Neural progenitor cell (in vitro differentiated cells): ENCODE measurements at places on chromosomes 6 and 20. TPM values are rescaled to one million over a fixed set of nuclear protein-coding genes. Genes with fewer than 3 reads are reported as not detected.

GRCh38 chr6:131450861-131451260, 122.2 kb upstream of the ARG1 start:
- H3K27ac ChIP-seq, result no peak overlapping the region
- no peaks in the 10 kb centered on the region for H3K36me3 ChIP-seq
- H3K27me3 ChIP-seq, result no peaks in the 10 kb centered on the region
- no peak overlapping the region for H3K4me3 ChIP-seq
- H3K4me1 ChIP-seq, result no peaks in the 10 kb centered on the region

DNA sequence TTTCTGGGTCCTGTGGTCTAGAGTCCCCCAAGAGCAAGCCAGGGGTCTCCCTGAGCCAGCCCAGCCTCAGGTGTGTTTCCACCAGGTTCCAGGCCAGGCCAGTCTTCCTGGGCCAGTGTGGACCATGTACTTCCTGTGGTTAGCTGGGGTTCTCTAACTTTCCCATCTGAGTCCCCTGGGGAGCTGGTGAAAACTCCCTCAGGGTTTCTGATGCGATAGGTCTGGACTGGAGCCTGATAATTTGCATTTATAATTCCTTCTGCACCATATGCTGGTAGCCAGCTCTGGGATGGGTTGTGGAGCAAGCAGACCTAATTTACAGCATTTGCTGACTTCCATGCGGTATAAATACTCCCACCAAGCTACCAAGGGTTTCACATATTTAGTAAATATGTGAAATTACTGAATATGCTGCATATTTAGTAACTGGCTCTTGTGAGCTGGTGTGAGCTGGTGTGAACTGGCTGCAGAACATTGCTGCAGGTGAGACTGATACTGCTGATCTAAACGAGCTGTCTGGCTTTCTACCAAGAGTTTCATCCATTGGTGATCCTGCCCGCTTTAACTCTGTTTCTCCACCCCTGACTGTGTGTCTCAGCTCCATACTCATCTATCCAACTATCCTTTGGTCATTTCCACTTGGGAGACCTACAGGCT, 62.6 kb downstream of the RIN2 start:
- no peaks in the 10 kb centered on the region for H3K36me3 ChIP-seq
- no peaks in the 10 kb centered on the region for H3K4me1 ChIP-seq
- no peak overlapping the region for H3K27ac ChIP-seq
- H3K4me3 ChIP-seq, result no peak overlapping the region
- H3K27me3 ChIP-seq, result no peaks in the 10 kb centered on the region
- DNase-seq, result no peak

GRCh38 chr6:137923866-137924653, 57.0 kb downstream of the TNFAIP3 start:
- no peak for DNase-seq
- no peaks in the 10 kb centered on the region for H3K36me3 ChIP-seq
- H3K4me1 ChIP-seq, result peaks cover 27% of the 10 kb centered on the region
- H3K4me3 ChIP-seq, result no peak overlapping the region

DNA sequence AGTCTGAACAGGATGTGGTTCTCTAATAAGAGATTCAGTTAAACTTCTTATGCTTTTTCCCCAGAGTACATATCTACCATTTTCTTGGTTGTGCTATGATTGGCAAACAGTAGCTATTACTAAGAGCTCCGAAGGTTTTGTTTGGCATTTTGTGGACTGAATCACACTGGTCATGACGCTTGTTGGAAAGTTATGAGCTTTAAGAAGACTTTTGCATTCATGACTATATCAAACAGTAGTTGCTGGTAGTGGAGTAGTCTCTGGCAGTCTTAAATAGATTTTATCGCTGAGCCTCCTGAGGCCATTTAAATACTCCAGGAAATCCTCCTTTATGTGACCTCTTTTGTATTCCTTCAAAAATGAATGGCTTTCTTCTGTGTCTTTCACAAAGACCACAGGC, 40.8 kb downstream of the CCDC170 start:
- DNase-seq, result no peak
- H3K4me3 ChIP-seq, result no peak overlapping the region
- no peak overlapping the region for H3K27ac ChIP-seq
- H3K36me3 ChIP-seq, result no peaks in the 10 kb centered on the region
- no peaks in the 10 kb centered on the region for H3K4me1 ChIP-seq

DNA sequence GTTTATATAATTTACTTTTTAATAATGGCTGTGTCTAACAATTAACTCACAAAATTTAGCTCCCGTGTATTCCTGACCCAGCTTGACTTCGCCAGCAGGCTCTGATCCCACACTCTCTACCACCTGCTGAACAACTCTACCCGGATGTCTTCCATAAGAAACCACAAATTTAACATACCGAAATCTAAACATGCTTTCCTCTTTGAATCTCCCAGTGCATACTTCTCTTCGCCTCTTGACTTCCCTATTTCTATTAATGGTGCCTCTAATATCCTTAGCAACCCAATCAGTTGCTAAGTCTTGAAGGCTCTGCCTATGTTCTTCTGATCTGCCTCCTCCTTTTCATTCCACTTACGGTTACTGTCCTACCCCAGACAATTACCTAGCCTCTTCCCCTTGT, 4.6 kb upstream of the MYB start:
- no peaks in the 10 kb centered on the region for H3K36me3 ChIP-seq
- no peak overlapping the region for H3K4me3 ChIP-seq
- H3K4me1 ChIP-seq, result no peaks in the 10 kb centered on the region

GRCh38 chr20:1396264-1396663, 3.4 kb upstream of the FKBP1A start:
- peaks cover 60% of the 10 kb centered on the region for H3K27me3 ChIP-seq
- no peak overlapping the region for H3K27ac ChIP-seq
- H3K4me3 ChIP-seq, result no peak overlapping the region
- H3K36me3 ChIP-seq, result no peaks in the 10 kb centered on the region

DNA sequence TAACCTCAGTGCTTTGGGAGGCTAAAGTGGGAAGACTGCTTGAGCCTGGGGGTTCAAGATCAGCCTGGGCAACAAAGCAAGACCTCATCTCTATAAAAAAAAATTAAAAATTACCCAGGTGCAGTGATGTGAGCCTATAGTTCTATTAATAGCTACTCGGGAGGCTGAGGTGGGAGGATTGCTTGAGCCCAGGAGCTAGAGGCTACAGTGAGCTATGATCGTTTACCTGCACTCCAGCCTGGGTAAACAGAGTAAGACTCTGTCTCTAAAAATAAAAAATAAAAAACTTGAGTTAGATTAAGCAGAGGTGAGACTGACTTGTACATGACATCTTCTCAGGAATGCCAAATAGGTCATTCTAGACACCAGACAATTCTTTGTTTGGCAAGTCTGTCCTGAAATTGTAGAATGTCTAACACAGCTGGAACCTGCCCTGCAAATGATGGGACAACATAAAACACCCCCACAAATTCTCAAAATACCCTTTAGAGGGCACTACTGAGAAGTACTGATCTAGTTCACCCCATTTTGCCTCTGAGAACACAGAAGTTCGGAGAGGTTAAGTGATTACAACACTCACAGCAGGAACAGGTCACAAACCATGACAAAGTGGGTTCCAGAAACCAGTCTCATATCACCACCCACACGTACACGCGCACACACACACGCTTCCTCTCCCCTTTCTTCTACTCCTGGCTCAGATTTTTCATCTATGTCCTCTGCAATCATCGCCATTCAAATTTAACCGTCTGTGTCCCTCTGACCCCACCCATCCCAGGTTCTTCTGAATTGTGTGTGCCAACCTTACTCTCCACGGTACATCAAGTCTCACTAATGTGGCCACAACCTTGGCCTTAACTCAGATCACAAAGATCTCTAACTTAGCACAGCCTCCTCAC, 38.3 kb downstream of the ARHGAP18 start:
- no peak overlapping the region for H3K4me3 ChIP-seq
- H3K36me3 ChIP-seq, result no peaks in the 10 kb centered on the region
- H3K4me1 ChIP-seq, result no peaks in the 10 kb centered on the region
- no peak overlapping the region for H3K27ac ChIP-seq
- peak; percentile 33 for DNase-seq
- no peaks in the 10 kb centered on the region for H3K27me3 ChIP-seq

GRCh38 chr6:26258212-26258977, 106.6 kb upstream of the BTN3A2 start:
- no peaks in the 10 kb centered on the region for H3K36me3 ChIP-seq
- DNase-seq, result peak; percentile 39
- no peak overlapping the region for H3K4me3 ChIP-seq
- H3K4me1 ChIP-seq, result peaks cover 11% of the 10 kb centered on the region
- H3K27ac ChIP-seq, result no peak overlapping the region

DNA sequence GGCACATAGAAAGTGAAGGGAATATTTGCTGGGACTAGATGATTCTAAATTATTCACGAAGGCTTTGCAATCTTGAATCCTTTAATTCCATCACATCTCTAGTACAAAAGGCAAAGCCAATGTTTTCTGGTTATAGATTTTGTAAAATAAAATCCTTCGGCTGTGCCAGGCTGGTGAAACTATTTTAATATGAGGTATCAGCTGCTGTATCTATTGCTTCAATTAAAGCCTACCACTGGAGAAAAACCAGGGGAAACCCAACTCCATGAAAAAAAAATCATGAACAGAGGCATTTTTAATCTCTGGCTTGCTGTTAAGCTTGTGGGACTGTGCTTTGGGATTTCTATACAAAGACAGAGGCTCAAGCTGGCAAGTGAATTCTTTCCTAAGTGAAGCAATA, 271.8 kb downstream of the QKI start:
- no peak overlapping the region for H3K4me3 ChIP-seq
- H3K36me3 ChIP-seq, result peaks cover 3% of the 10 kb centered on the region
- DNase-seq, result no peak
- H3K27ac ChIP-seq, result no peak overlapping the region

GRCh38 chr20:36043441-36043840, 75.1 kb downstream of the CNBD2 start:
- no peak overlapping the region for H3K4me3 ChIP-seq
- H3K4me1 ChIP-seq, result no peaks in the 10 kb centered on the region
- H3K36me3 ChIP-seq, result no peaks in the 10 kb centered on the region
- no peaks in the 10 kb centered on the region for H3K27me3 ChIP-seq

- H3K4me3 ChIP-seq, result no peak overlapping the region
- no peaks in the 10 kb centered on the region for H3K27me3 ChIP-seq
- H3K27ac ChIP-seq, result no peak overlapping the region
- no peaks in the 10 kb centered on the region for H3K36me3 ChIP-seq
- DNase-seq, result no peak
Observed at GRCh38 chr6:132316970-132317369, 84.3 kb downstream of the MOXD1 start.

GRCh38 chr6:136609873-136610706, 59.9 kb upstream of the MAP7 start:
- H3K4me3 ChIP-seq, result no peak overlapping the region
- no peaks in the 10 kb centered on the region for H3K36me3 ChIP-seq
- H3K4me1 ChIP-seq, result peaks cover 6% of the 10 kb centered on the region
- H3K27me3 ChIP-seq, result no peaks in the 10 kb centered on the region
- H3K27ac ChIP-seq, result no peak overlapping the region
- no peak for DNase-seq

Gene TNFRSF21
- 16.9 and 23.2 TPM in 2 replicates for total RNA-seq

Gene PRSS16
- 4.3 and 7.2 TPM in 2 replicates for total RNA-seq

Gene WFDC10B
- not detected in 2 replicates for total RNA-seq

Gene PLEKHG1
- total RNA-seq, result 4.6 and 4.7 TPM in 2 replicates

Gene GJE1
- not detected in 2 replicates for total RNA-seq

Gene MTFR2
- total RNA-seq, result 6.2 and 12.6 TPM in 2 replicates
